ENCODE measurements at places on chromosomes 2 and 18.

- no peak for DNase-seq
These were observed 3.1 kb downstream of the ADAM17 start for GRCh38 chr2:9552219-9553178.

DNA sequence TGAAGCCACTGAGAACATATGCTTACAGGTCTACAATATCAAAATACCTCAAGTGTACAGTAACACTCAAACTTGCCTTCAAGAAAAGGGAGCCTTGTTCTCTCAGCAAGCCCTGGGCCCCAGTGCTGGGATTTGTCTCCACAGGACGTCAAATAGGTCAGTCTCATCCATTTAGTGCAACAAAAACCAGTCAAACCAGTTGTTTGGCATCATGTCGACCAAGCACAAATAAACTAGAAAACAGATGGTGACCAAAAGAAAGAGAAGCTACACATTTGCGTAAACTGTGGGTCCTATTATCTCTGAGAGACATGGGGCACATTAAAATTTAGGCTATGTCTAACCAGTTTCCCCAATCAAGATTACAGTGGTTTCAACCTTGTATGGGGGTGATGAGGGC is 182.6 kb upstream of the PKDCC start:
- no peak for DNase-seq

GRCh38 chr2:44944102-44944951 is 2.8 kb downstream of the SIX3 start:
- DNase-seq, result no peak

- DNase-seq, result no peak
These were observed 417.9 kb upstream of the GCFC2 start for GRCh38 chr2:76128622-76129021.

- DNase-seq, result no peak
These were observed 8.8 kb upstream of the FAM98A start for GRCh38 chr2:33607905-33608304.

- DNase-seq, result no peak
These were observed 292.0 kb upstream of the LRP1B start for GRCh38 chr2:142422769-142423168.

DNA sequence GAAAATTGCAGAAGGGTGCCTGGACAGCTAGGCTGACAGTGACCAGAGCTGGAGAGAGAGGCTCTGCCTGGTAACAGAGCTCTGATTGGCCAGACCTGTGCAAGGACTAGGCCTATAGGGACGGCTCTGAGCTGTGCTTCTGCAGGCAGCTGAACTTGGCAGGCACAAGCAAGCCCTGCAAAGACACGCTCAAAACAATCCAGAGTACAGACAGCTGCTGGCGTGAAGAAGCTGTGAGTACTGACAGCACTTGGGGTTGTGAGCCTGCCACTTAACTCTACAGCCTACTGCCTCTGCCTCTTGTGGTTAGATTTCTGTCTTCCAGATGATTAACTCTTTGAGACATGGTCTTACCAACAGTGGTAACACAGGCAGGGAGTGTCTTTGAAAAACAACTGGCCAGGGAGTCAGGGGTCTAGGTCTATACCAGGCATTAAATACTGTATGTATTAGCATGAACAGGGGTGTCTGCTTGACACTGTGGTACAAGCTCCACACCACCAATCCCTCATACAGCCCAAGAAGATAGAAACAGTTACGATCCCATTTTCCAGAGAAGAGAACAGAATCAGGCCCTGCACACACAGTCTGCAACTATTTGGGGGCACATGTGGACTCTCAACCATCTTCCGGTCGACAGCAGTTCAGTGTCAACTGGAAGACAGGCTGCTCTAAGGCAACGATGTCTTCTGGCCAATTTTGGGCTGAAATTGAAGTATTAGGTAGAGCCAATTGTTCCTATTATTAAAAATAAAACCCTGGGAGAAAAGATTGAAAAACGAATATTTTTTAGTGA is 568.4 kb downstream of the TNS1 start:
- DNase-seq, result peak; percentile 89

GRCh38 chr18:75304678-75305557 is 94.3 kb downstream of the TSHZ1 start:
- no peak for DNase-seq

GRCh38 chr2:171319164-171319810 is 114.5 kb downstream of the METTL8 start:
- no peak for DNase-seq

DNA sequence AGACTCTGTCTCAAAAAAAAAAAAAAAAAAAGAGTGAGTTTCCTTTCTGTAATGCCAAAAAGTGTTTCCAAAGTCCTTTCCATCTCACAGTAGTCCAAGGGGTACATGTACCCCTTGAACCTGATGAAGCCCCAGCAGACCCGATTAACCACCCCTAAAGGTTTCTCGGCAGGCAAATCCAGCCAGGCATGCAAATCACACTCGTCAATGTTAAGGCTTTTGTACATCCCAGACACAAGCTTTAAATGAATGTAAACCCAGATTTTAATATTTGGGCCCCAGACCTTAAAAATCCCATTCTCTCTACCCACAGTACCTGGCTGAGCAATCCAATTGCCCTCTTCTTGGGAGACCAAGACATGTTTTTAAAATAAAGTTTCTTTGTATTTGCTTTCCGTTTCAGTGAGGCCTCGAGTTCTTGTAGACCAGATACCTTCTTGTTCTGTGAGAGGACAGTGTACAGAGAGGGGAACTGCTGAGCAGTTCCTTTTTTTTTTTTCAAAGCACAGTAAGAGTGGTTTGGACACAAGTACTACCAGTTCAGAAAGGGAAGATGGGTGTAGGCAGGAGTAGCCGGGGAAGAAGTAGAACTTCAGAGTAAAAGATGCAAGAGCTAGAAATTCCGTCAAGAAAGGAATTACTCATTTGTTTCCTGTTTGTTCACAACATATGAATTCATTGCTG is at the start of gene NLRC4:
Gene NLRC4, minus strand, starts transcription at position 465 of the 684 bp plus-strand sequence. CDS start 8,111 bp downstream, outside the sequence.
- DNase-seq, result no peak

- DNase-seq, result no peak
These were observed 58.3 kb upstream of the NCOA1 start for GRCh38 chr2:24432735-24433134.

GRCh38 chr2:138893746-138894145 is 113.6 kb upstream of the NXPH2 start:
- no peak for DNase-seq

DNA sequence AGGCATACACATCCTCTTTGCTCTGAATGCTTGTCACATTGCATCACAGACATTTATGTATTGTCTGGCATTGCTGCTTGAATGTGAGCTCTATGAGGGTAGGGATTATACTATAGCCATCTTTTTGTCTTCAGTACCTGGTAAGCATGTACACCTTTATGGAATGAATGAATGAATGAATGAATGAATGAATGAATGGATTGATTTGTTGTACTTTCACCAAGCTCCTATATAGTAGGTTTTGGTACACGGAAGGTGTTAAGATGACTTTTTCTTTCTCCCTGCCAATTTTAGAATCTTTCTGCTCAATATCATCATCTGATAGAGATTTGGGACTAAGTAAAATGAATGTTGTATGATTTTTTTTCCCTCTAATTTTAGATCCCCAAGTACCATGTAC is 13.5 kb downstream of the LTBP1 start:
- no peak for DNase-seq

GRCh38 chr18:24975496-24976372 is 376.2 kb downstream of the ZNF521 start:
- no peak for DNase-seq

DNA sequence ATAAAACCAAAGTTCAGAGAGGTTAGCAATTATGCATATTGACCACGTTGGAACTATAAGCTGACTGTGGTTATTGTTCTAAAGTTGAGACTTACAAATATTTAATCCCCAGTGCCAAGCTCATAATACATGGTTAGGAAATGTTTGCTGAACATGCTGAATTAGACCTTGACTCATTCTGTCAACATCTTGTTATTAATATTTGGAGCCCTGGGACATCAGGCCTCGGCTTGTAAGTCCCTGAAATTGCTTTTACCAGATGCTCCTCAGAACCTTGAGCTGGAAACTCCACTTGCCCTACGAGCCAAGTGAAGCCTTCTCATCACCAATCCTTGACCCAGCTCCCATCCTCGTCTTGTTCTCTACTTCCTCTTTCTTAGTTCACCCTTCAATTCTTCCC is 21.2 kb downstream of the DYNAP start:
- no peak for DNase-seq

DNA sequence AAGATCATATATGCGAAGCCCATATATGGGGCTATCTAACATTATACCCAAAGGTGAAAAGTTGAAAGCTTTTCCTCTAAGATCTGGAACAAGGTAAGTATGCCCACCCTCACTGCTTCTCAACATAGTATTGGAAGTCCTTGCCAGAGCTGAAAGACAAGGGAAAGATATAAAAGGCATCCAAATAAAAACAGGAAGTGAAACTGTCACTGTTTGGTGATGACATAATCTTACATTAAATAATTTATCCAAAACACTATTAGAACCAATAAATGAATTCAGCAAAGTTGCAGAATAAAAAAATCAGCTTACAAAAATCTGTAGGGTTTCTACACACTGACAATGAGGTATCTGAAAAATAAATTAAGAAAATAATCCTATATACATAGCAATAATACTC is 205.8 kb downstream of the INSIG2 start:
- no peak for DNase-seq

DNA sequence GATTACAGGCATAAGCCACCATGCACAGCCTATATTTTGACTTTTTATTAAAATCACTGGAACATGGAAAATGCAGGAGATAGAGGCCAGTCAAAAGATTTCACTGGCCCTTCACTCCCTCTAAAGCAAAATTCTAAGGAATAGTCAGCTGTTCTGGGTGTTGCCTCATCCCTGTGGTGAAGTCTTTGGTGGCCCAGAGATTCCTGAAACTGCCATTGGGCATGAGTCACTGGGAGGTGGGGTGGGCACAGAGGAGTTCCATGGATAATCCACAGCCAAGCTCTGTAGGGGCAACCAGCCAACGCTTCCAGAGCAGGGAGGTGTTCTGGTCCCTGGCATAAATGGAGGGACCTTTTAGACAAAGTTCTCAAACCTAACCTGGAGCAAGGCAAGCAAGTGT is 89.7 kb upstream of the TTC39C start:
- no peak for DNase-seq

GRCh38 chr2:168343586-168343985 is 96.2 kb upstream of the STK39 start:
- DNase-seq, result no peak

GRCh38 chr2:45145073-45145899 is 136.0 kb upstream of the SIX2 start:
- DNase-seq, result no peak

GRCh38 chr18:63106727-63107126 is 212.8 kb downstream of the BCL2 start:
- no peak for DNase-seq

GRCh38 chr18:68665628-68666027 is 49.3 kb downstream of the TMX3 start:
- no peak for DNase-seq

GRCh38 chr2:7427293-7428060 is 510.3 kb downstream of the RNF144A start:
- no peak for DNase-seq

GRCh38 chr2:113278742-113279139 is at the start of gene PAX8:
PAX8 (minus strand) TSS chr2:113278921; CDS start chr2:113278394, 527 bp downstream.
- no peak for DNase-seq

DNA sequence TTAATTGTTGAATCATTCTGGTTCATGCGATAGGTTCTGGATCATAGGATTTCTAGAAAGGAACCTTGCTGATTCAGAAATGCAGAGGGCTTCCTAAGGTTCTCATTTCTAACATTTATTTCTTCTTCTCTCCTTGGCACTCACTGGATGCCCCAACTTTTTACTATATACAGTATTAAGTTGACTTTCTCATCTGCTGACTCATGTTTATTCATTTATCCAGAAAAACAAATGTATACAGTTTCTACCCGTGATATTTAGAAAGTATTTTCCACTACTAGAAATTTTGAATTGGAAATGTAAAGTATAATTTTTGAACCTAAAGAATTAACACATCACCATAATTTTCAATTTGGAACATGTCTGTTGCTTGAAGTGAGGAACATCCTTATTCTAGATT is 32.2 kb upstream of the OTX1 start:
- no peak for DNase-seq

DNA sequence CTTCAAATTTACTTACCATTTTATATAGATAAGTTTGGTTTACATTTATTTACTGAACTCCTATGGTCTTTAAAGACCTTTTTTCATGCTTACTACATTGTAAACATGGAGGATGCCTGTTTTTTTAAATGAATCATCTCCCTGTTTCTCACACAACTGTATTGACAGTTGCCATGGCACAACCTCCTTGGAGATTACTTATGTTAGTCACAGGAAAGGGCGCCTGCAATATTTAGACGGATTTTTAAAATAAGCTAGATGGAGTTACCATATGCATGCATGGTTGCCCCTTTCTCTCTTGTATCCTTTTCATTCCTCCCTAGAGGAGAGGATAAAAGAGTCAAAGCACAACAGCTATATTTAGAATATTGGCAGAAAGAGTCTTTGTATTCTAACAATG is 34.8 kb upstream of the CCDC102B start:
- no peak for DNase-seq

- DNase-seq, result no peak
These were observed 518.7 kb downstream of the TNS1 start for GRCh38 chr2:217484046-217484445.

GRCh38 chr2:203689426-203690116 is 16.9 kb upstream of the CD28 start:
- DNase-seq, result no peak

GRCh38 chr2:241836292-241836691 is 22.4 kb downstream of the PDCD1 start:
- no peak for DNase-seq

DNA sequence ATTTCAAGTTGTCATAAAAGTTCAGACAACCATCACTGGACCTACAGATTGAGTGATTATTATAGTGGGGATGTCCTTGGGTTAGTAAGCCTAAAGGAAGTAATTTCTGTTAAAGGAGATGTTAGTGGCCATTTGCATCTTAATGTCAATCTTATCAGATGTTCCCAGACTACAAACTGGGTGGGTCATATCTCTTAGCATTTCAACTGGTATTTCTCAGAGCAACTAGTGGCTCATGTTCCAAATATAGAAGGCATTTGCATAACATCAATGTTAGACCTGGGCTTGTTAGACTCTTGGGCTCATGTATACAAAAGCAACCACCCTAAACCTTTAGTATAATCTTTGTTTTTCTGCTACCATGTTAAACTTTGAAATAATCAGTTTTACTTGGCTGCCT is 17.9 kb downstream of the PLEKHA3 start:
- DNase-seq, result no peak

DNA sequence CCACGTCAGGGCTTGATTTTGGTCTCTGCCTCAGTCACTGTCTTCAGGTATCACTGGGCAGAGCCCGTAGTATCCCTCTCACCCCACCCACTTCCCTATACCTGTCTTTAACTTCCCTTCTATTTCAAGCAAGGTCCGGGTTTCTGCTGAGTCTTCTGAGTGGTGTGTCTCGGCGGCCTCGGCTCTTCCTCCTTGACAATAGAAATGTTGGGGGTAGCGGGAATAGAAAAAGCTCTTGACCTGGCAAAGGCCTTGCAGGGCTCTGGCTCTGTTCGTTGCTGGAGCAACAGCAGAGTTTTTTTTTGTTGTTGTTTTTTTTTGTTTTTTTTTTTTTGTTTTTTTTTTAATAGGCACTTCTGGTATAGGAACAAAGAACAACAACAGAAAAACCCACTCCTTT is 16.0 kb upstream of the IGFBP5 start:
- DNase-seq, result no peak

- DNase-seq, result no peak
These were observed 77.8 kb downstream of the NCKAP5 start for GRCh38 chr2:133490411-133490980.

- no peak for DNase-seq
These were observed 2.0 kb upstream of the ECEL1 start for GRCh38 chr2:232489516-232490220.

Data from HFF-Myc (cell line).